ENCODE measurements at places on chromosomes 12 and 14.

GRCh38 chr12:9391815-9392214 lies 183.6 kb upstream of the PZP start:
- no peak for DNase-seq

GRCh38 chr14:72555609-72556000 lies 338.3 kb downstream of the DPF3 start:
- no peak for DNase-seq

DNA sequence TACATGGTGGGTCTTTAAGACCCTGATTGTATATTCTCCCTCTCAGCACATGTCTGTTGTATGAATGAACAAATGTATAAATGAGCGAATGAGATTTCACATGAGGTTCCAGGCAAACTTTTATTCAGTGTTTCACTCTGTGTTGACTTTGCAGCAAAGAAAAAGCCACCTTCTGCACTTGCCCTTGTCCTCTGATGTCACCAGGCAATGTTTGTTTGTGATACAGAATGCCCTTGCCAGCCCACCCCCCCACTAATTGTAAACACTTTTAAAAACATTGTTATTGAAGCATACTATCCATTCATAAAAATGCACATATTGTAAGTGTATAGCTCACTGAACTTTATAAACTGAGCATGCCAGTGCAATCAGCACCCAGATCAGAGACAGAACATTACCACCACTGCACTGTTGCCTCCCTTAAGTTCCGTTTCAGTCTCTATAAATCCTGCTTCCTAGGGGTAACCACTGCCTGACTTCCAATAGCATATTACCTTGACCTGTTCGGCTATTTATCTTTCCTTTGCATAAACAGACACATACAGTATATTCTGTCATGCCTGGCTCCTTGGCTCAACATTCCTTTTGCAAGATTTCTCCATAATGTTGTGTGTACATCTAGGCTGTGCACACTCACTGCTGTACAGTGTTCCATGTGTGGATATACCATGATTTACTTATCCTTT lies 11.3 kb upstream of the LTA4H start:
- no peak for DNase-seq

DNA sequence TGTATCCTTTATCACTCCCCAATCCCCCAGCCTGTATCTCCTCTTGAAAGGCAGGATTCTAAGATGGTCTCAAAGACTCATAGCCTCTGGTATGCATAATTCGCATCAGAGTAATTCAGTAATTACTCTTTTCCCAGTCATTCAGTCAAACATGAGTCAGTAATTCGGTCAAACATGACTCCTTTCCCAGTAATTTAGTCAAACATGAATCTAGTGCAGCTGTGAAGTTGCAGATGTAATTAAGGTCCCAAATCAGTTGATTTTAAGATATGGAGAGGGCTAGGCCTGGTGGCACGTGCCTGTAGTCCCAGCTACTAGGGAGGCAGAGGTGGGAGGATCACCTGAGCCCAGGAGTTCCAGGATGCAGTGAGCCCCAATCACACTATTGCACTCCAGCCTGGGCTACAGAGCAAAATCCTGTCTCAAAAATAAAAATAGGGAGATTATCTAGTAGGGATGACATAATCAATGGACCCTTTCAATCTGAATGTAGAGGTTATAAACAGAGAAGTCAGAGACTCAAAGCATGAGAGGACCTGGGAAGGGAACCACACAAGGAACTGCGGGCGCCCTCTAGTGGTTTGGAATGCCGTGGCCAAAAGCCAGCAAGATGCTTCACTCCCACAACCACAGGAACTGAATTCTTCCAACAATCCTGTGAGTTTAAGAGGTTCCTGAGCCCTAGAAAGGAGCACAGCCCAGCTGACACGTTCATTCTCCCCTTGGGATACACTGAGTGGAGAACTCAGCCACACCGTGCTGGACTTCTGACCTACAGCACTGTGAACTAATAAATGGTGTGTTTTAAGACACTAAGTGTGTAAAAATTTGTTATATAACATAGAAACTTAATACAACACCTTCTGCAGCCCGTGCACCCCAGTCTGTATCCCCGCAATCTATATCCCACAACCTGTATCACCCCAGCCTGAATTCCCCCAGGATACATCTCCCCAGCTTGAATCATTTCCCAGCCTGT lies 14.3 kb upstream of the ARMH4 start:
- peak; percentile 49 for DNase-seq

DNA sequence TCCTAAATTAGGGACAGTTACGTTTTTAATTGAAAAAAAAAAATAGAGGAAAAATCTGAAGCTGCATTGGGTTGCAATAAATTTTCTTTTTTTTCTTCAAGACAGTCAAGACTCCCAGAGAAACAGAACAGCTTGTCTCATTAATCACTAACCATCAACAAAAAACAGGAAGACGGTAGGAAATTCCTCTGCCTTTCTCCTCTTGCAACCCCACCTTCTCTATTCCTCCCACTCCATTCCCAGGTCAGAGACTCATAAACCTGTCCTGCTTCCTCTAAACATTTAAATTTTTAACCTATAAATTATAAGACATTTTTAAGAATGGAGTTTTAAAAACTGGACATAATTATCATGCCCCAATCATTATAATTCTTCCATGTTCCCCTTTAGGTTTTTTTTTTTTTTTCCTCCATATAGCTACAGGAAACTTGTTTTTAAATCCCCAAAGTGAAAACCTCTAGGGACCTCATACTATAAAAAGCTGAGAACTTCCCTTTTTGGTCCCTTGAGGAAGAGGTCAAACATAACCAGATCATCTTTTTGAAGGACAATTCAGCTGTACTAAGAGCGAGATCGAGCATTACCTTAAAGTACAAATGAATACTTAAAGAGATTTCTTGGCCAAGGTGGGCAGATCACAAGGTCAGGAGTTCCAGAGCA lies 36.0 kb downstream of the CPM start:
- DNase-seq: no peak

DNA sequence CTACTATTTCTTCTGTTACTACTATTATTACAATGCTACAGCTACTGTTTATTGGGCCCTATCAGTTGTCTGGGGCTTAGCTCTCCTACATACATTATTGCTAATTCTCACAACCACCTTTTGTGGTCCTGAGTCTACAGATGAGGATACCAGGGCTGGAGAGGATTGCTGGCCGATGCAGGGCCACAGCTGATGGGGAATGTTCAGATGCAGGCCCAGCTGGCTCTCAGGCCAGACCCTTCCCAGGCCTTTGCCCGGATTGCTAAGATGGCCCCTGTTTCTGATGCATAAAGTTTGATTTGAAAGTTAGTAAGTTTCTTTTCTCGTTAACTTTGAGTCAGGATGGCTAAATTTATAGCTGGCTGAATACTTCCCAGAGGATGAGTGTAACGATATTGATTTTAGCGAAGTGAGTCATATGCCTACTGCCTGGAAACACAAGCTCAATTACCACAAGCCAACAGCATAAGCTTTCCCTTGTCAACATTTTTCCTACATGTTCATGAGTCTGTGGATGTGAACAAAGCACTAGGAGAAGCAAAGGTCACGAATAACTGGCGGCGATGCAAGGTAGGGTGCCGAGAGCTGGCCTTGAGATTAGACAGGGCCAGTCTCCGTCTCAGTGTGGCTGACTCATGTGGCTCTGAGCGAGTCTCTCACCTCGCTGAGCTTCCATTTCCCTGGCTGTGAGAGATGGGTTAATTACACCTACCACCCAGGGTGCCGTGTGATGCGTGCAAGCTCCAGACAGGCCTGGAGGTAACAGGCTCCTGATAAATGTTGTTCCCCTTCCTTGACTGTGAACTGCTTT lies 111.0 kb downstream of the BEGAIN start:
- DNase-seq: no peak

DNA sequence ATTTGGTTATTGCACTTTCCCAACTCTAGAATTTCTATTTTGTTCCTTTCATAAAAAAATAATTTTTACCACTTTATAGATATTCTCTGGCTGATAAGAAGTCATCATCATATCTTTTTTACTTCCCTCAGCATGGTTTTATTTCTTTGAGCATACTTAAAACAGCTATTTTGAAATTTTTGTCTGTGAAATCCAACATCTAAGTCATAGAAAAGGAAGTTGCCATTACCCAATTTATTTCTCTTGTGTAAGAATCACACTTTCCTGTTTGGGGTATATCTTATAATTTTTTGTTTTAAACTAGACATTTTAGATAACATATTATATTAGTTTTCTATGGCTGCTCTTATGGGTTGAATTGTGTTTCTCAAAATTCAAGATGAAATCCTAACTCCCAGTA lies 400.2 kb upstream of the OR4E1 start:
- no peak for DNase-seq

DNA sequence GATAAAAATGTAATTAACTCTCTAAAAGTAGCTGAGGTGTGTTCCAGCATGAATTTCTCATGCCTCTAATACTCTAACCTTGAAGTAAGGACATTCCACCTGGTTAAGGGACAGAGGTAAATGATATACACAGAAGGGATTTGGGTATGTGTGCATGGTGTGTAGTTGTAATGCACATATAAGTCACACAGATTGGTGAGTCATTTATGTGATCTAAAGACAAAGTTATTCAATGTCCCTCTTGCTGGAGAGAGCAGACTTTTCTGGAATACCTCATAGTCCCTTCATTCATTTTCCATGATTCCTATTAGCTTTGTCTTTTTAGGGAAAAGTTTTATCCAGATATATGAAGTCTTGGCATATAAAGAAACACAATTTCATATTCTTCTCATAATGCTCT lies 234.9 kb downstream of the SNAPC1 start:
- no peak for DNase-seq

DNA sequence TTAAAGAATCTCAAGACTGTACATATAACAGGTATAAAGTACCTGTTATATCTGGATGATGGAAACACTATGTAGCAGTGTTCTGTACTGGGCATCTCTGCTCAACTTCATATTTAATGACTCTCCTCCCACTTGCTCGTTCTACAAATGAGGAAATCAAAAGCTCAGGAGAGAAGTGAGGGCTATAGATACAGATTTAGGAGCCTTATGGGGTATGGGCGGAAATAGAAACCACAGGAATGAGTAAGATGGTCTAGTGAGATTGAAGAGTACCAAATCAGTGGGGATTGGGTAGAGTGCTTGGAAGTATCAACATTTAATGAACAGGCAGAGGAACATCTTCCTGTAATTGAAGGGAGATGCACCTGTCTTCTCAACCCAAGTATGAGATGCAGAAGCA lies 23.8 kb upstream of the POLR3B start:
- DNase-seq: no peak

GRCh38 chr14:58947814-58948445 lies 240.5 kb upstream of the DAAM1 start:
- no peak for DNase-seq

Data from NT2/D1 (cell line).